ENCODE measurements at places on chromosomes 7 and 10.

GRCh38 chr10:21521751-21522533, 3.5 kb downstream of the SKIDA1 start:
- DNase-seq, result no peak

- DNase-seq, result no peak
These were observed 148.7 kb upstream of the ITGB1 start for GRCh38 chr10:33106767-33107166.

GRCh38 chr7:15236952-15237351, 324.9 kb downstream of the AGMO start:
- no peak for DNase-seq

DNA sequence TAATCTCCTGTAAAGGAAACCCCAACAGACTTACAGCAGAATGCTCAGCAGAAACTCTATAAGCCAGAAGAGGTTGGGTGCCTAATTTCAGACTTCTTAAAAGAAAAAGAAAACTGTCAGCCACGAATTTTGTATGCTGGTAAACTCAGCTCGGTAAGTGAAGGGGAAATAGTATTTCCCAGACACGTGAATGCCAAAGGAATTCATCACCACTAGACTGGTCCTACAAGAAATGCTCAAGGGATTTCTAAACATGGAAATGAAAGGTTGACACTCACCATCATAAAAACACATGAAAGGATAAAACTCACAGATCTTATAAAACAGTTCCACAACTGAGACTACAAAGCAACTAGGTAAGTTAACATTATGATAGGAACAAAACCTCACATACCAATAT, 68.6 kb downstream of the GLCCI1 start:
- no peak for DNase-seq

- DNase-seq, result peak; percentile 19
These were observed 180.6 kb downstream of the SEMA3E start for GRCh38 chr7:83468251-83468739.

GRCh38 chr7:156374335-156374734, 266.2 kb upstream of the RNF32 start:
- DNase-seq, result no peak

DNA sequence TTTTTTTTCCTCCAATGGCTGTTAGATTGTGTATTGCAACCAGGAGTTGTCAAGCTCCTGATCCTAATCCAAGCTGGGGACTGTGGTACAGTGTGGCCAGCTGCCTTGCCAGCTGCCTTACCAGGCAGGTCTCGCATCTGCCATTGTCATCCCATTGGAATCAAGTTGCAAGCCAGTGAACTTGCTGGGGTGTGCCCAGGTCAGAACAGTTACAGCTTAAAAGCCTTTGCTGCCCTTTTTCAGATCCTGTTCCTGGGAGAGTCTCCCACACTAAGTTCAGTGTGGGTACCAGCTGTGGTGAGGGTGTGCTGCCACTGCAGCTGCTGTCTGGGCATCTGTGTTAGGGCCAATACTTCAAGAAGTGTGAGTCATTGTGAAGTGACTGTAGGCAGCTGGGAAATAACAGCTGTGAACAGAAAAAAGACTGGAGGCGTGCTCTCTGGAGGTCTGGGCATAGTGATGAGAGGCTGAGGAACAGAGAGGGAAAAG, 72.8 kb downstream of the CCNY start:
- no peak for DNase-seq

- peak; percentile 95 for DNase-seq
These were observed 45.2 kb upstream of the TMEM213 start for GRCh38 chr7:138752518-138753149.

DNA sequence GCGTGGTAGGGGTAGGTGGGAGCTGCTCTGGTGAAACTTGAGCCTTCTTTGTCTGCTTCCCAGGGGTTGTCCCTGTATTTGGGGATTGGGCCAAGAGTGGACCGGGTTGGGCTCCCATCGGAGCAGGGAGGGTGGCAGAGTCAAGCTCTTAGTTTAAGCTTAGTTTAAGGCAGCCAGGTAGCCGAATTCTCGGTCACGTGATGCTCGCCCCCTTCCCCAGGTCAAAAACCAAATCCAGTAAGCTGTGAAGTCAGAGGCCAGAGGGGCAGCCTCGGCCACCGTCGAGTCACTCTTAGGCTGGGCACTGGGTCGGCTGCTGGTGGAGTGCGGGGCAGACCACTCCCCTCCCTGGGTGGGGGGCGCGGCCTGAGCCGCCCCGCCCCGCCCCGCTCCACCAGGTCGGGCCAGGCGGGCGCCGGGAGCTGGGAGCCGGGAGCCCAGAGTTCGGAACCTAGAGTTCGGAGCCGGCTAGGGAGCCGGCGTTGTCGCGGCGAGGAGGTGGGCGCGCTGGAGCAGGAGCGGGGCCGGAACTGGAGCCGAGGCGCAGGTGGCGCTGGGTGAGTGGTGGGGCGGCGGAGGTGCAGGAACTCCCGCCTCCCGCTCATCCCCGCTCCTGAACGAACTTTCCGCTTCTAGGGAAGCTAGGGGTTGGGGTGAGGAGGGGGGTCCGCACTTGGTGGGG, 2.8 kb upstream of the LZTS2 start:
- DNase-seq, result peak; percentile 27

DNA sequence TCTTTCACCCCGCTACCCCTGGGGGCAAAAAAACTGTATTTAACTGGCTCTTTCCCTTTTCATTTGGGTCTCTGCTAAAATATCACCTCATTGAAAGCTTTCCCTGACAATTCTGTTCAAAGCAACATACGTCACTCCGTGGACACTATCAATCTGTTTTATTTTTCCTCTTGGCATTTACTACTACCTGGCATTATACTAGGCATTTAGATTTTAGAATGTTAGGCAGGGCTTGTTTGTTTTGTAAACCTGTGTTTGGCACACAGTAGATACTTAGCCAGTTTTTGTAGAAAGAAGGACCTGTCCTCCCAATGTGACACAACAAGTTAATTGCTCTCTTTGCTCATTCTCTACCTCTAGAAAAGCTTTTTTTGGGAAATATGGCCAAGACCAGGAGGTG, 26.5 kb upstream of the PDK4 start:
- no peak for DNase-seq

DNA sequence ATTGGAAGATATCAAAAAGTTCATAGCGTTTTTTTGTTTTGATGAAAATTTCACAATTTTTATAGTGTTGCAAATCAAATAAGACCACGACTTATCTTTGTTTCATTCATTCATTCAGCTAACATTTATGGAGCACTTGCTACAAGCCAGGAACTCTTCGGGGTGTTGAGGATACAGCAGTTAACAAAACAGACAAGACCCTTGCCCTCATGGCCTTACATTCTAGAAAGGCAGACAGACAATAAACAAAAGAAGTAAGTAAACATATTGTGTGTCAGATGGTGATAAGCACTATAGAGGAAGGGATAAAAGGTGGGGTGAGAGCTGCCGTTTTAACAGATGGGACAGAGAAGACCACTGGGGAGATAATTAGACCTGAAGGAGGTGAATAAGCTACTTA, 41.6 kb upstream of the GSAP start:
- DNase-seq, result no peak

DNA sequence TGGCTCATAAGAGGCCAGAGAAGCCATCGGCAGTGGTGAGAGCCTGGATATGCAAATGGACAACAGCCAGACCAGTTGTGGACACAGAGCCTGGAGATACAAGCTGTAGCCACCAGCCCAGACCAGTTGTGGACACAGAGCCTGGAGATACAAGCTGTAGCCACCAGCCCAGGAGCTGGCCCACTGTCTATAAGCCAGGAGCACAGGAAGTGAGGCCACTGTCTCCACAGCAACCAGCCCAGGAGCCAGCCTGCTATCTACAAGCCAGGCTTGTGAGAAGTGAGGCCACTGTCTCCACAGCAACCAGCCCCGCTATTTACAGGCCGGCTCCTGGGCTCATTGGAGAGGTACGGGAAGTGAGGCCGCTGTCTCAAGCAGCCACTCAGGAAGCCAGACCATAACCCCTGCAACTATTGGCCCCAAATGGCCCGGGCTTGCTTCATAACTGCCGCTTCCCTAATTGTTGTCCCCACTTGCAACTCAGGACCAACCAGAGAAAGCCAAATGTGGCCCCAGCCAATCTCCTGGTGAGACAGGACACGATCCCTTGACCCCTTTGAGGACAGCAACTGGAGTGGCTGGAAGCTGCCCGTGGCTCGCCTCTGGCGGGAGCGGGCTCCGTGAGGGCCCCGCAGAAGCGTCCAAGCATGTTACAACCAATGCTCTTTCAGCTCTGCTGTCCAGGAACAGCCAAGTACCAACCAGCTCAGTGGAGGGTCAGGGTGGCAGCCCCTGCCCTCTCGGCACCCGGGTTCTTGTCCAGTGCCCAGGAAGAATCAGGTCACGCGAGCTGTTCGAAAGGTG, 44.1 kb upstream of the CNPY1 start:
- DNase-seq, result no peak

DNA sequence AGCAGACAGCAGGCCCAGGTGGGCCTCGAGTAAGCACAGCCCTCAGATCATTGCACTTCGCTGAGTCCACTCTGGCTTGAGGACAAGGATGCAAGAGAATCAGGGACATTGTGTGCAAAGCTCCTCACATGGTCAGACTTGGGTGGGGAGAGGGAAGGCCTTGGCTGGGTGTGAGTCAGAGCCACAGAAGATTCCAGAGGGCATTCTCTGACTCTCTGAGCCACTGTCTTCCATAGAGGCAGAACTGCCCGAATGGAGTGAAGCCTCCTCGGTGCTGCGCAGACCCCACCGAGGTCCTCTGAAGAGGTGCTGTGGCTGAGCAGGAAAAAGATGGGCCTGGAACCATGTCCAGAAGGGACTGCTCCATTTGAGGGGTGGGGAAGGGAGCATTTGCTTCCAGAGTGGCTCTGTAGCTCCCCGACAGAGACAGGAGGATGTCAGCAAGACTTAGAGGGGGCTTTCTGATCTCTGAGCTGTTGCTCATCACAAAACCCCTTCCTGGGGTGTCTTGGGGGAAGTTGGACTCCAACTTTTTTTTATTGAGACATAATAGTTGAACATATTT, 120.8 kb downstream of the PTPN20 start:
- no peak for DNase-seq

DNA sequence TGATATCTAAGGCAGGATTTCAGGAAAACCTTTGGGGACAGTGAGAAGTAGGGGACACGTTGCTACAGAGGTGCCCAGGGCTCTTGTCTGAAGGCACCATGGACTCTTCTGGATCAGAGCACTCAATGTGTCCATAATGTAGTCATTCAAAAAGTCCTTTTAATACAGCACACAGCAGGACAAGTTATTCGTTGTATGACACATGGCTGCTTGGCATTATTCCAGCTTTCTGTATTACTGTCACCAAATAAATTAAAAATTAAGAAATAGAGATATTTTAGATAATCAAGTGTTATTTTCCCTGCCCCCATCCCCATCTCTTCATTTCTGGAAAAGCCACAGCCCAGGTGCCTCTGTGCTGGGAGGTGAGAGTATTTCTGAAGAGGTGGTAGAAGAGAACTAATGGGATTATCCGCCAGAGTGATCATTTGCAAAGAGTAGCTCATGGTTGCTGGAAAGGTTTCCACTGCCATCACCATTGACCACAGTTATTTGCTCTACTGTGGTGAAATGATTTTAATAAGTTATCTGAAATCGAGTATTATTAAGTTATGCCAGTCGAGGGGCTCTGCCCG, 83.0 kb downstream of the CXCL12 start:
- no peak for DNase-seq

GRCh38 chr7:42597300-42597699, 314.6 kb downstream of the C7orf25 start:
- DNase-seq, result no peak

- DNase-seq, result no peak
These were observed 734 bp upstream of the VGF start for GRCh38 chr7:101165958-101166647.

DNA sequence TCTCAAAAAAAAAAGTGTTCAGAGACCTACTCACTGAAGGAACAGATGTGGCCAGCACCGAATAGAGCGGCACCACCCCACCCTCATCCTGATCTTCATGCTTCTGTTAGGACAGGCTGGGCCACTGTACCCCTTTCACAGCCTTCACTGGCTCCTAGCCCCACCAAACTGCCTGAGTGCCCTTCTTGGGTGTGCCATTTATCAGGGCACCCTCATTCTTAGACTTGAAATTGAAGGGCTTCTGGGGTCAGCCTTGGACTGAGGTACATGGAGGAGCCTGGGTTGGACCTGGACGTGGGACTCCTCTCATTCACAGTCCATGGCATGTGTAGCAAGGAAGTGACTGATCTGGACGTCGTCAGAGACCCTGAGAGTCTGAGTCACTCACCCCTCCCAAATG, 190.3 kb downstream of the COBL start:
- no peak for DNase-seq

DNA sequence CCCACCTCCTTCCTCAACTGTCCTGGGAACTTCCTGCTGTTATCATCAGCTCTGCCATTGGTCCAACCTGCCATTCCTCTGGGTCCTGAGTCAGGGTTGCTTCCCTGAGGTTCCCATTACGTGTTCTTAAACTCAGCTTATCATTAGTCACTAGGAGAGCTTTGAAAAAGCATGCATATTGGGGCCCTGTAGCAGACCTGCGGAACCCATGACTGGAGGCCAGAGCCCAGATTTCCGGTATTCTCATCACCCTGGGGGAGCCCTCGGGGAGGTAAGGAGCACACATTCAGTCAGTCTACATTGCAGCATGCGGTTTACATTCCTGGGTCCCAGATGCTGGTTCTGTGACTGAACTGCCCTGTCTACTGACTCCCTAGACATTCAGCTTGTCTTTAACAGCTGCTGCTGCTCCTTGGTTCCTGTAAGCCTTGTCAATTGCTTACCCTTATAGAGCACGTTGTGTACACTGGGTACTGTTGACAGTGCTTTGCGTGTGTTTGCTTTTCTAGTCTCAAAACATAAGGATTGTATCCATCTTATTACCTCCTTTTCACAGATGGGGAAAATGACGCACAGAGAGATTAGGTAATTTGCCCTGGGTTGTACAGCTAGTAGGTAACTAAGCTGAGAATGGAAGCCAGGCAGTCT, 12.8 kb downstream of the CDHR3 start:
- no peak for DNase-seq

DNA sequence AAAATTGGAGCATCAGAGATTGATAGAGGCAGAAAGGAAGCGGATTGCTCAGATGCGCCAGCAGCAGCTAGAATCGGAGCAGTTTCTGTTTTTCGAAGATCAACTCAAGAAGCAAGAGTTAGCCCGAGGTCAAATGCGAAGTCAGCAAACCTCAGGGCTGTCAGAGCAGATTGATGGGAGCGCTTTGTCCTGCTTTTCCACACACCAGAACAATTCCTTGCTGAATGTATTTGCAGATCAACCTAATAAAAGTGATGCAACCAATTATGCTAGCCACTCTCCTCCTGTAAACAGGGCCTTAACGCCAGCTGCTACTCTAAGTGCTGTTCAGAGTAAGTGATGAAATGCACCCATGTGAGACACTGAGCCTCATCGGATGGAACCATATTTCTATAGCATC, 33.1 kb downstream of the STAMBPL1 start:
- no peak for DNase-seq

GRCh38 chr7:28088032-28088431, 92.6 kb downstream of the JAZF1 start:
- no peak for DNase-seq

- DNase-seq, result no peak
These were observed 31.1 kb downstream of the STAMBPL1 start for GRCh38 chr10:88911116-88911515.

GRCh38 chr7:28230261-28230660, 49.7 kb upstream of the JAZF1 start:
- DNase-seq, result no peak

Data from activated CD4-positive, alpha-beta T cell treated with anti-CD3 and anti-CD28 coated beads, Interleukin-2, Interleukin-4, amounts not matched to agents 100 ng/mL and 50 ng/mL, durations not matched to agents 16 hours and 8 hours (primary cell).